ENCODE measurements at places on chromosomes 2 and 18.
A peak's percentile ranks its signal among the peaks of the same experiment; 100 is the strongest.

DNA sequence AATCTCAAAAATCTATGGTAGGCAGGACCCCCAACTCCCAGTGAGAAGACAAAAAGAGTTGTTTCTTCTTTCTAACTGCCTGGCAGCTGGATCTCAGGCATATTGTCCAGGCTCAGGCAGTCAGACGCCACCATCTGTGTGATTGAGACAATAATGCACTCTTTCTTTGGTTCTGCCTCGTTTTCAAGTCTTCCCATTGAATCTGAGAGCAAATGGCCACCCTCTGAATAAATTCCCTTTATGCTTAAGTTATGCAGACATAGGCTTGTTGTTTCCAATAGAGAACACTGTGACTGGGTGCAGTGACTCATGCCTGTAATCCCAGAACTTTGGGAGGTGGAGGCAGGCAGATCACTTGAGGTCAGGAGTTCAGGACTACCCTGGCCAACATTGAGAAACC is 15.3 kb upstream of the CD207 start:
- no peak for DNase-seq

DNA sequence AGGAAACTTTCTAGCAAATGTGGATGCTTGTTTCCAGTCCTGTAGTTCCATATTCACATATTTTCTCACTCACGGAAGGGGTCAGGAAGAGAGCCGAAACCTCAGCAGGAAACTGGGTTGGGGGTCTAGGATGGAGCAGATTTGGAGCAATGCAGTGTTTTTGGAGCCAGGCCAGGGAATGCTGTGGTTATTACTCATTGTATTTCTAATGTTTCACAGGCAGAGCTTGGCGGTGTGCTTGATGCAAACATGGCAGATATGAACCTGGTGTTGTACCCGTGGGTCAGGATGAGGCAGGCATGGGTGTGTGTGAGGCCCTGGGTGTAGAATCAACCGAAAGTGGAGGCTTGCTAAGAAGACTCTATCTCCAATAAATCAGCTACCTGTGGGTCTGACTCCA is 34.6 kb upstream of the ACKR3 start:
- DNase-seq = no peak

- DNase-seq = no peak
These were observed 1.3 kb downstream of the RASGRP3 start for GRCh38 chr2:33477473-33478468.

DNA sequence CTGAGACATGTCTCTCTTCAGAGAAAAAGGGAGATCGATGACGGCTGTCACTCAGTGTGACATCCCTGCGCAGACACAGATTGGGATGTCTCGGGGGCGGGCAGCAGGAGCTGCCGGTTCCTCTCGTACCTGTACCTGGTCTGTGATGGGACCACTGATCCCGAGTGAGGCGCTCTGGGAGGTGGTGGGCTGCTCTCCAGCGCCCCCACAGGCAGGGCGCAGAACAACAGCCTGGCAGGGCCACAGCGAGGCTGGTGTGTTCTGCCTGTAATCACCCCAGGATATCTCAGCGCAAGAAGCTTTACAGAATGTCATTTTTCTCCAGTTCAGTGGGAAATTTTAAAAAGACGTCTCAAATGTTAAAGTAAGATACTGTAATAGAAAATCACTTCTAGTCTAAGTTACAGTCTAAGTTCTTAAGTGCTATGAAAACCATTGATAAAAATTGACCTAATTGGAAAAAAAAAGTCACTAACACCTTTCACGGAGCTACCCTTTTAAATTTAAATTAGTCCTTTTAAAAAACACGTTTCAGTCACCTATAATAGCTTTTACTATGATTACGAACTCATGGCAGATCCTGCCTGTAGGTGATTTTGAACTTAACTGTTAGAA is 189.8 kb downstream of the SNTG2 start:
- DNase-seq = peak; percentile 6

- no peak for DNase-seq
These were observed 208.5 kb upstream of the ZSWIM2 start for GRCh38 chr2:187057466-187057865.

DNA sequence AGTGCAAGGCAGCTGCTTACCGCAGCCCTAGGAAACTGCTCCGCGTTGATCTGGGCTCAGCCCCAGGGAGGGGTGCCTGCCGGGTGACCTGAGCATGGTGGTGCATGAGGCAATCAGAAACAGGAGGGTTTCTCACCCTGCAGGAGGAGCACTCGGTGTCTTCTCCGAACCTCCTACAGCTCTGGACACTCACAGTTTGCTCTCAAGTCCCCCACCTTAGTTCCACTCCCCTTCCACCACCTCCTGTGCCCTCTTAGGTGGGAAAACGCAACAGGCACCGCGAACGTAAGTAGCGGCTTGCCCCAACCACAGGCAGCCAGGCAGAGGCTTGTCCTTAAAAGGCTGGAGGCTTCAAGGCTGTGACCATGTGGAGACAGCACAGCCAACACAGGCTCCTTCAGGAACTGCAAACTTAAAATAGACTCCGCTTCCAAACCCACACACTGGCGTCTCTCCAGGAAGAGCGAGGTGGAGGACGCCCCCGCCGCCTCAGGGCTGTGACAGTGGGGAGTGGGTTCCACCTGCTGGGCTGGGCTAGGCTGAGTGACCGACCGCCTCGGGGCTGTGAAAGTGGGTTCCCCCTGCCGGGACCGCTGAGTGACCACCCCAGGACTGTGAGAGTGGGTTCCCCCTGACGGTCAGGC is 71.6 kb downstream of the NDUFA10 start:
- DNase-seq = no peak

DNA sequence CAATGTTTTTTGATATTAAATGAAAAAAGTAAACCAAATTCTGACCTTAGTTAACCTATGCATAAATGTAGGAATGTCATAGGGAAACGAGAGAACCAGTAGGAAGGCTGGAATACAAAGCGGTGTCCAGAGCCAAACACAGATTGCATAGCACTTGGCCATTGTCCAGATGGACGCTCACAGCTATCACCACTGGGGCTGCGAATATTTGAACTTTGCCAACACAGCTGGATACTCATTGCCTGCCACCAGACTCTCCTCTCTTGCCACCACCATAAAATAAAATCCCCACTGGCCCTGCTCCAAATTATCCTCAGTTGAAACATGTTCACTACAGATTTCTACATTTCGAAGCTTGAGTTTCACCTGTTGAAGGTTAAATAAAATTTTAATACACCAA is 159.3 kb upstream of the GULP1 start:
- DNase-seq = no peak

GRCh38 chr2:170262343-170262742 is 84.4 kb downstream of the MYO3B start:
- no peak for DNase-seq

- no peak for DNase-seq
These were observed 32.7 kb downstream of the MEX3C start for GRCh38 chr18:51164761-51165281.

GRCh38 chr2:26034637-26034992 is 731 bp downstream of the RAB10 start:
- no peak for DNase-seq

GRCh38 chr2:46229134-46230063 is 67.8 kb upstream of the EPAS1 start:
- DNase-seq = no peak

DNA sequence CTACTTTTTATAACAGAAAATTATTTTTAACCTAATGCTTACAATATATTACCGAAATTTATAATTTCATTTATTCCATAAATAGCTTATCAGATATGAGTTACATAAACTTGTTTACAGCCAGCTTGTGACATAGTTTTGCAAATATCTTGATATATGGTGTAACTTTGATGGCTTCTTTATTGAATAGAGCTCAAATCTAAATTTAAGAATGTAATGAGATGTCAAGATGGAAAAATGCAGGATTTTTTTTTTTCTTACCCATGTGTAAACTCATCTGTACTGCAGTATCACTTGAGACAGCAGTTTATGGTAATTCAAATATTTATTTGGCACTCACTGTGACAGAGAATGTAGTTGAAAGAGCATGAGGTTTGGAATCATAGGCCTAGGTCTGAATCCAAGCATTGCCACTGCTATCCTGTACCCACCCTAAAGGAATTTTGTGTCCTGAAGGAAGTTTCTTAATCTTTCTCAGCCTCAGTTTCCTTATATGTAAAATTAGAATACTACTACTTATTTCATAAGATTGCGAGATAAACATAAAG is 3.8 kb downstream of the CREB1 start:
- no peak for DNase-seq

GRCh38 chr2:233250985-233251305 is 528 bp upstream of the ATG16L1 start:
- no peak for DNase-seq

GRCh38 chr2:207130958-207131521 is 34.7 kb downstream of the KLF7 start:
- DNase-seq = no peak

DNA sequence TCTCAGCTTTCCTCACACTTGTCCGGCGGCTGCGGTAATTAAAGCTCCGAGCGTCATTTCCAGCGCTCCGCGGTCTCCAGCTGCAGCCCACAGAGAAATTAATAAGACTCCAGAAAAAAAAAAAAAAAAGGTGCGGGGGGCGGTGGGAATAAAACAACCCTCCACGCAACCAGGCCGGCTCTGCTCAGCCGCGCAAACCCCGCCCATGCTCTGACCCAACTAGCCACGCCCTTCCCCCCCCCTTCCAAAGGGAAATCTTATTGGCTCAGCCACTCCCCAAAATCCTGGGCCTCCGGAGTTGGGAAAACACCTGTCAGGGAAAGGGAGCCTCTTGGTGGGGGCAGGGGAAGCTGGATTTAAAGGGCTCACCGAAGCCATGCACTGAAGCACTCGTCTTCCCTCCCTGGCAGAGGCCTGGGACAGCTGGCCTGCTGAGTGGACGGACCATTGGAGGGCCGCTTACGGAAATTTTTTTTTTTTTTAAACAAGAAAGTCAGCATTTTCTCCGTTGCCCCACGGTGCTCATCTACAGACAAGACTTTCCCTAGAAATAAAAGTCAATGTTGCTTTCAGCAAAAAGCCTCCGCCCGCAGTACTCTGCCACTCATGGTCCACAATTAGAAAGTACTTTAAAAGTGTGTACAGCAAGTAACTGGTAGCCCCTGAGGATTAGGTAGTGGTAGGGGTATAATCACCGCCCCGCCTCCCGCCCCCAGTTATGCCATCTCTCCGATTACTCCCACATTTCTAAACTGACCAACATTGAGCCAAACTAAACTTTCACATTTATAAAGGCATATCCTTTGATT is 674 bp upstream of the ERBB4 start:
- no peak for DNase-seq

DNA sequence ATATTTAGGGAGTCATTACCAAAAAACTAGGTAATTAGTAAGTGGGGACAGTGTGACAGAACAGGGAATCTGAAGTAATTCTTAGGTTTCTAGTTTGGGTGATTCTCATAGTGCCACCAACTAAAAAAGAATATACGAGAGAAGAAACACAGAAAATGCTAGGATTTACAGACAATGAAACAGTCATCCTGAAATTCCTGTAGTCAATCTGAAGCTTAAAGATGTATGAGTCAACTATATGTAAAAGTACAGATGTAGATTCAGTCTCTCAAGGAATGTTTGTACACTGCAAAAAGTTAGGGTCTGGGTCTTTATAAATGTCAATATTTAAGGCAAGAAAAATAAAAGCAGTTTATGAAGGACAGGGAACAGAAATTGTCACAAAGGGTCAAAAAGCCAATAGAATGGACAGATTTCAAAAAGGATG is 107.0 kb downstream of the STRN start:
- no peak for DNase-seq

- DNase-seq = no peak
These were observed 11.6 kb downstream of the CFLAR start for GRCh38 chr2:201127570-201127969.

DNA sequence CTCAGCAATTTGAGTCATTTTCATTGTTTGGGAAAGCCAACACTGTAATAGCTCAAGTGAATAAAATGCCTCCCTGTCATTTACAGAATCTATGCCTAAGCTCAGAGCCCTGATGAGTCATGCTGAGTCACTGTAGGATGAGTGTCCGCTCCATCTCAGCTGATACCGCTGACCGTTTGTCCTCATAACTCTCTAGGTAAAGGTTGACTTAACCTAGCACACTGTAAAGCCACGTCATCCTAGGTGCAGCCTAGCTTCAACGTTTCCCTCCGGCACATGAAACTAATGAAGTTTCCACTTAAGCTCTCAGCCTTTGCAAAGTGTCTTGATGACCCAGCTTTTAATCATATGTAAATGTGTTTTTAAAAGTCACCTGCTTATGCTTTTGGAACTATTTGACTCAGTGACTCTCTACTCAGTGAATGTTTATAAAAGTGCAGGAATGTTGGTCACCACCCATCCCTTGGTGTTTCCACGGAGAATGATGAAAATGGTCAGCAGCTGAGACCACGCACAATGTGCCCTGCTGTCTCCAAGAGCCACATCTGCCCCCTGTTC is 154.0 kb downstream of the PMAIP1 start:
- no peak for DNase-seq

DNA sequence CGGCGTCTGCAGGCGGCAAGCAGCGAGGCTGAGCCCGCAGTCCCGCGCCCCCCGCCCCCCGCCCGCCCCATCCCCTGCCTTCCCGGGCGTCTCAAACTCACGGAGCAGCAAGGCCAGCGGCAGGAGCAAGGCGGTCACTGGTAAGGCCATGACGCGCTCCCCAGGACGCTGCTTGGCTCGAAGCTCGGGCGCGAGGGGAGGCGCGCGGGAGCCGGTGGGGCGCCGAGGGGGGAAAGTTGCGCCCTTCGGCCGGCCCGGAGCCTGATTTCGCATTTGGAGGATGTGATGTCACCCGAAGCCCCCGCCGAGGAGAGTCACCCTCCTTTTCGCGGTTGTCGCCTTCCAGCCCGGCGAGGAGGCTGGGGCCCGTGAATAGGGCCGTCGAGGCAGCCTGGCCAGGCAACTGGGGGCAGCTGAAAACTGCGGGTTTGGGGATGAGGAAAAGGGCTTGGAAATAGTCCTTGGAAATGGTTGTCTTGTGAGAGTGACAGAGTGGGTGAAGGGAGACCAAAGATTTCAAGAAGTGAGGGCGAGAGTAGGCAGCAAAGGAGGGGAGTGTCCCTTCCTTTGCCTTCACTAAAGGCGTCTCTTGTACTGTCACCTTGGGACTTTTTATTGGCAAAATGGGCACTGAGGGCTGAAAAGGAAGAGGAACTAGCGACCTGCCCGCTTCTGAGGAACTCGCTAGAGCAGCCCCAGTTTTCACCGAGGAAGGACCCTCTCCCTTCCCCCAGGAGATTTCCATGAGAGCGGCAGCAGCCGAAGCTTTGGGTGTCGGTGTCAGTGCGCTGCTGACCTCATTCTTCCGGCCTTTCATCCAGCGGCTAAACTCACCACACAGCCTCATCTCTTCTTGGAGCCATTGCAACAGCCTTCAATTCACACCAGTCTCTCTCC is at the start of gene CD8A:
TSS of gene CD8A (minus strand) at position 238 of the 897 bp plus-strand sequence. CDS start at position 150, 88 bp downstream.
- DNase-seq = peak; percentile 60

- no peak for DNase-seq
These were observed 1204.0 kb downstream of the DSC3 start for GRCh38 chr18:29838556-29838955.

- DNase-seq = no peak
These were observed 151.3 kb downstream of the ZNF236 start for GRCh38 chr18:76973520-76974266.

- DNase-seq = no peak
These were observed 96.8 kb downstream of the UXS1 start for GRCh38 chr2:106097038-106098000.

DNA sequence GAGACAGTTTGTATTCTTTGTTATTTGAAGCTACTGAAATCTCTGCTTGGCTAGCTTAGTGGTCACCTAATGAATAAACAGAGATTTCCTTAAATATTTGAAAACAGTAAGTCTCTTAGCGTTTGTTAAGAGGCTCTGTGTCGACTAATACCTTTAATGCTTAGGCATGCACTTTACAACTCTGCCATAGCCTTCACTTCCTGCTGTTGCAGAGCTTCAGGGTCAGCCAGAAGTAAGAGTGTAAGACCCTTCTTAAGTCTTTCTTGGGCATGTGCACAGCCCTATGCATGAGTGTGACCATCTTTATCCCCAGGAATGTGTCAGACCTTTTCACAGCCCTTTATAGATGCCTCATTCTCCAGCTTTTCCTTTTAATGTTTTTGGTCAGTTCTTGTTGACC is 195.3 kb upstream of the ALPP start:
- no peak for DNase-seq

Measured in stimulated activated CD8-positive, alpha-beta memory T cell treated with anti-CD3 and anti-CD28 coated beads, Interleukin-2, amount 100 ng/mL, for 1 hour (primary cell).